Stimulated activated CD4-positive, alpha-beta T cell treated with anti-CD3 and anti-CD28 coated beads, Interleukin-4, amount 100 ng/mL, for 48 hours (primary cell): ENCODE measurements at places on chromosomes 2 and 18.

DNA sequence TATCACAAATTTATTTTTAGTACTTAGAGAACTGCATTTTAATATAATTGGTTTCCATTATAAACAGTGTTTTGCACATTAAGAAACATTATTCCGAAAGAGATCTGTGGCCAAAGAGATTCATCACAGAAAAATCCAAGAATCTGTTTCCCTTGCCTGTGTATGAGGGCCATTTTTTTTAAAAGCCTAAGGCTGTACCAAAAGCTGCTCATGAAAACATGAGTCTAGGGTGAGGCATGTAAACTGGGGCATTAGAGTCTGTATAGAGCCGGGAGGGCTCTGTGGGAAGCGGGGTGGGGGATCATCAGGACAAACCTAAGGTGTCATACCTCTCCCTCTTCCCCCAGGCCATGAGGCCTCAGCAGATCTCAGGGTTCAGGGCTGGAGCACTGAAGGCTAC is 223.8 kb downstream of the FBXO15 start:
- DNase-seq: no peak

DNA sequence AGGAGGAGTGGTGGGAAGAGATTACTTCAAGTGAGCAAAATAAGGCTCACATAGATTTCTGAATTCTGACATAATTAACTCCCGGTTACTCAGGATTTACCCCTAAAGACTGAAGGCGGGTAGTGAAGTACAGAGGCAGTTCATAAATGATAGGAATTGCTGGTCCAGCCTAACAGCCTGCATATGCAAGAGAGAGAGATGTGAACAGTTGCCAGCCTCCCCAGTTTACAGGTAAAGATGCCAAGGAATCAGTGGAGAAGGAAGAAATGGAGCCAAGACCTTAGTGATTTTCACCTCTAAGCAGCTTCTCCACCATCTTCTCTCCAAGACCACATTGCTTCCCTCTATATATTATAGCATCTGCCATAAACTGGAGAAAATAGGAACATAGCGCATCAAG is 91.8 kb upstream of the THUMPD2 start:
- DNase-seq: no peak

DNA sequence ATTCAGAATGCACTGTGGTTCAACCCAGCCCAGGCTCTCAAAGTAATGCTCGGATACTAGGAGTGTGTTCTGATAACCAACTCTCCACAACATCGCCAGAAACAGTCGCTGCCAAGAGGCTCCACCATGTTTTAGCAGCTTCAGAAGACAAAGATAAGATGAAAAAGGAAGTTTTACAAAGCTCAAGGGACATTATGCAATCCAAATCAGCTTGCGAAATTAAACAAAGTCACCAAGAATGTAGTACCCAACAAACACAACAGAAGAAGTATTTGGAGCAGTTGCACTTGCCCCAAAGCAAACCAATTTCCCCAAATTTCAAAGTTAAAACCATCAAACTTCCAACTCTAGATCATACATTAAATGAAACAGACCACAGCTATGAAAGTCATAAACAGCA is 360.9 kb downstream of the XIRP2 start:
- DNase-seq: no peak

DNA sequence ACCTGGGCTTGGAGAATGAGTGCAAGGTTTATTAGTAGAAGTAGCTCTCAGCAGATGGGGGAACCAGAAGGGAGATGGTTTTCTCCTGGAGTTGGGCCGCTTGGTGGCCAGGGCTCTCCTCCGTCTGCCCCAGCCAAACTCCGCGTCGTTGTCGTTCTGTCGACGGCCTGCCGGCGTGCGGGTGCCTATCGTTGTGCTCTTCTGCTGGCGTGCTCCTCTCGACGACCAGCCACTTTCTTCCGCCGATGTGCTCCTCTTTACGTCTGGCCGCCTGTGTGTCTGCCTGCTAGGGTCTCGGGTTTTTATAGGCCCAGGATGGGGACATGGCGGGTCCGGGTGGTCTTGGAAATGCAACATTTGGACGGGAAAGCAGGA is 119.1 kb downstream of the BMPR2 start:
- DNase-seq: no peak

DNA sequence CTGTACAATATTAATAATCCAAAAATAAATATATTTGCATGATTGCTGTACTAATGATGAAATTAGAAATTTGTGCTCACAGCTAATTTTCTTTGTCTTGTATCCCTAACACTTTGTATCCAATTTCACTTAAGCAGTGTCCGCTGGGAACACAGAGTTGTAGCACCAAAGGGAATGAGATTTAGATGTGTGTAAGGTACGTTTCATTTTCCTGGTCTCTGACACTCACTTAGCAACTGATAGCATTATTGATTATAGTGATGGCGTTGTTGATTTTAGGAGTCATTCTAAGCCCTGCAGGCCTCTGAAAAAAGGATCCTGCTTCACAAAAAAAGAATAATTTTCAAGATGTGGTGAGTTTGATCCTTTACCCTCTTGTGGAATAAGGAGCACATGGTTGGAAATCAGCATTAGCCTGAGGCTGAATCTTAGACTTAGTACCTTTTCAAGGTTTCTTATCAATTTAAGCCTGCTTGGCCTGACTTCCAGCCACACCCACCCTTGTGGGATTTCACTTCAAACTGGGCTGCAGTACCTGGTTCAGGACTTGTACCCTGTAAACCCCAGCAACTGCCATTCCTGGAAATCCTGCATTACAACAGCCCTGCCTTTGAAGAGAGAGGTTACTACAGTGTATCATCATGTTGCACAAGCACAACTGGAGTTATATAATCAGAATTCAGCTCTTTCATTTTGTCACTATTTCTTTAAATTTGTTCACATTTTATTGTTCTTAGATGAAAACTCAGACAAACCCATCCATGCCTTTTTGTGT is 116.2 kb downstream of the RND3 start:
- no peak for DNase-seq

GRCh38 chr2:238574490-238575271 is 148.0 kb downstream of the ASB1 start:
- DNase-seq: no peak

GRCh38 chr2:83850071-83850725 is 608.9 kb downstream of the SUCLG1 start:
- DNase-seq: no peak

GRCh38 chr2:19574778-19575260 is 216.4 kb upstream of the OSR1 start:
- DNase-seq: no peak

GRCh38 chr2:33510586-33510968 is 34.1 kb downstream of the RASGRP3 start:
- DNase-seq: no peak

DNA sequence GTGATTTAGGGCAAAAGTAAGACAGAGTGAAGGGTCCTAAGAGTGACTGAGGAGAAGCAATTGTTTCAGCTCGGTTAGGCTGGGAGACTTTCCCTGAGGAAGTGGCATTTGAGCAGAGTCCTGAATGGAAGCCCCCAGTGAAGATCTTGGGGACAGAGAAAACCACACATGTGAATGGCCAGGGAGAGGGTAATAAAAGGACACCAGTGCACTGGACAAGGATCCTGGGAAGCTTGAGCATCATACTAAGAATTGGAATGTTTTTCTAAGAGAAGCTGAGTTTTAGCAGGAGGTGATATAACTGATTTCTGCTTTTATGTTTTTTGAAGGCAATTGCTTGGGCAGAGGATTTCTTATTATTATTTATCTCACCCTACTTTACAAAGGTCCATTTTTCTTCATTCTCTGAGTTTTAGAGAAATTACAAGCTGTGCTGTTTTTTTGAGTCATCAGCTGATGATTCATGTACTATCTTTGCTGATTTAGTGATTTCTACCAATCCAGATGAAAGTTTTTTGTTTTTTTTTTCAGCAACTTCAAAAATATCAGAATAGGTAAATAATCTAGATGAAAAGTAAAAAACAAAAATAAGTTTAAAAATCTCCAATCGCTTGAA is 43.5 kb downstream of the MFSD6 start:
- DNase-seq: no peak

DNA sequence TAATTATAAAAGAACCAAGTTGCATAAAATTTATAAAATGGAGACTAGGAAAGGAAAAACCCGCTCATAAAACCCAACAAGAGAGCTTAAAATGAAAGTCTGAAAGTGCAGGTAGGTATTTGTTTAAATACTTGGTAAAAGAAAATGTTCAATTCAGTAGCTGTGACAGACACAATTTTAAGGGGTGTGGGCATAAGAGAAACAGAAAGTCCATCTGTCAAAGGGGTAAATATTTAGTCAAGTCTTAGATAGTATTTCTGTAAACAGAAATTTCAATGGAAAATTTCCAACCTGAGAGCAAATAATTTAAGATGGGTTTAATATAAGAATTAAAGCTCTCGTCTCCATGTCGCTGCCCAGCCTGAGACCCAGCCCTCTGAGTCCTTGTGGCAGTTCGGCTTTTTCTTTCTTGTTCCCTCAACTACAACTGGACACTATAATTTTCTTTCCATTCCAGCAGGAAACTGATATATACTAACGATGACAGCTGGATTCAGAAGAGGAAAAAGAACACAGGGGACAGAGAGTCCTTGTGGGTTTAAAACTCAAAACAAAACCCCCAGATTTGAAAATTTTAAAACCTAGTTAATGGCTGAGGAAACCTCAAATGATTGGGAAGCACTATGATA is 88.0 kb upstream of the ZFP36L2 start:
- no peak for DNase-seq

GRCh38 chr2:192159208-192159607 is 35.5 kb downstream of the TMEFF2 start:
- DNase-seq: no peak

GRCh38 chr2:119546447-119546767 is 2.2 kb downstream of the CFAP221 start:
- DNase-seq: no peak

DNA sequence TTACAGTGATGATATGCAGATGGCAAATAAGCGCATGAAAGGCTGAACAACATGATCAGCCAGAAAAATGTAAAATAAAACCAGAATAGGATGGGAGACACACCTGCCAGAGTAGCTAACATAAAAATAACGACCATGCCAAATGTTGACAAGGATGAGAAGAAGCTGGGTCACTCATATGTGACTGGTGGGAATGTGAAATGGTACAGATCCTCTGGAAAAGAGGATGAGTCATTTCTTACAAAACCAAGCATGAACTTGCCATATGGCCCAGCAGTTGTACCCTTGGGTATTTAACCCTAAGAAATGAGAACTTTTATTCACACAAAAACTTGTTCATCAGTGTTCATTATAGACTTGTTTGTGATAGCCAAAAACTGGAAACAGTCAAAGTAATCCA is 143.8 kb downstream of the SH3BP4 start:
- DNase-seq: no peak

DNA sequence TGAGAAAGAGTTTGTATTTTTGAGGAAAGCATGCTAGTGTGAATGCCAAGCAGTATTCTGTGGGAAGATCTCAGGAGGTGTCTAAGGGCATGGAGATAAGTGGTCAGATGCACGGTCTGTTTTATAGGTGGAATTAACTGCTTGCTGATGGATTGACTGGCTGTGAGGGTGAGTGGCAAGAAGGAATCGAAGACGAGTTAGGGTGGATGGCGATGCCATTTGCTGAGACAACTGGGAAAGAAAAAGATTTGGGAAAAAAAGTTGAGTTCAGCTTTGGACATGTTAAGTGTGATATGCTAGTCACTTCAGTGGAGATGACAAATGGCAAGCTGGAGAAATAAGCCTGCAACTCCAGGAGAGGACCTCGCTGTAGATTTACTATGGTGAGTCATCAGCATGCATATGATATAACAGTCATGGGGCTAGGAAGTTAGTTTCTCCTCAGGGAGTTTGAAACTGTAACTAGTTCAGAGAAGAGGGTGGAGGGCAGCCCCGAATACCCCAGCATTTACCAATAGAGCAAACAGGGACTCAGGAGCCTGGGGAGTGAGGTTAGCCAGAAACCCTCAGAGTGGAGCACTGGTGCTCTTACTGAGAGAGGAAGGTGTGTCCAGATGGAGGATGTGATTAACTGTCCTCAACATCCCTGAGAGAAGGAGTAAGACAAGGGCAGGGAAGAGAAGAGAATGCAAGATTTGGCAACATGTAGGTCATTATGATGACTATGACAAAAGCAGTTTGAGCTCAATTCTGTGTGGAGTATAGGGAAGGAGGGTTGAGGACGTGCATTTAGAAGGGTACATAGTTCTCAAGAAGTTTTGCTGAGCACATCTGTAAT is 2.0 kb upstream of the HK2 start:
- DNase-seq: no peak

- no peak for DNase-seq
Measured at GRCh38 chr2:35447215-35447614, 908.4 kb upstream of the CRIM1 start.

DNA sequence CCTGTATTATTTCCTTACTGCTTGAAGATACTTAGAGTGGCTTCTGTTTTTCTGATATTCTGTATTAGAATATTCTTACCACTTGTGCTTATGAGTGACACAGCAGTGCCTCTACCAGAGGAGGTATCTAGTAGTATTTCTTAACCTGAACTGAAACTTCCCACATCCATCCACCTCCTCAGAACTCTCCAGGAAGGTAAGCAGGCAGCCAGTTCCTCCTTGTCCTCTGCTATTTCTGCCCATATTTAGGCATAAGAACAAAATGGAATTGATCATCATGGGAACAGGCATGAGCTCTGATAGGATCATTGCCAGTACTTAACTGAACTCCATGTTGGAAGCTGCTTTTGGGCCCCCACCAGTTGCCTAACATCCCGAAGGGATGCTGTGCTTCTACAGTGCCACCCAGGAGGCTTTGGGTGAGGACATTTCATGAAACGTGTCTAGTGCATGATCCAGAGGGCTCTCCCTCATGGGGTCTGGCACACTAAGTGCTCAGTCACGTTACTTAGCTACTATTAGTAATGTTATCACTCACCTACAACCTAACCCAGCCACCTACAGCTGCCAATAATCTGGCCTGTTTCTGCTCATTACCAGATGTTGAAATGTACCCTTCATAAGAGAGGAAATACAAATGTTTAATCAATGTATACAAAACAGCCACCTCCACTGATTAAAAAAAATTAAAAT is 520.7 kb downstream of the EIPR1 start:
- DNase-seq: no peak

DNA sequence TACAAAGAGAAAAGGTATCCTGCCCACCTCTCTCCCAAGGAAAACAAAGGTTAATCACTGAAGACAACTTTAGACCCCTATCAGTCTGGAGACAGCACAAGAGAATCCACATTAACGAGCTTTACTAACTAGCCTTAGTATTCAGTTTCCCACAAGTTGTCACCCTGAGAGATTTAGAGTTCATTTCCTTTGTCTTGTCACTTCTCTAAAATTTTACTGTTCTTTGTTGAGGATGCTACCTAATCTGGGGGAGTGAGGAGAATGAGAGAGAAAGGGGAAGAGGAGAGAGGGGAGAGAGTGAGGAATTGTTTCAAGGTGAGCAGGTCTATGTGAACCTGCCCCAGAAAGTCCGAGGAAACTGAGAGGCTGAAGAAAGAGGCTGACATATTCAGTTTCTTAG is 28.4 kb downstream of the C2orf76 start:
- DNase-seq: no peak

DNA sequence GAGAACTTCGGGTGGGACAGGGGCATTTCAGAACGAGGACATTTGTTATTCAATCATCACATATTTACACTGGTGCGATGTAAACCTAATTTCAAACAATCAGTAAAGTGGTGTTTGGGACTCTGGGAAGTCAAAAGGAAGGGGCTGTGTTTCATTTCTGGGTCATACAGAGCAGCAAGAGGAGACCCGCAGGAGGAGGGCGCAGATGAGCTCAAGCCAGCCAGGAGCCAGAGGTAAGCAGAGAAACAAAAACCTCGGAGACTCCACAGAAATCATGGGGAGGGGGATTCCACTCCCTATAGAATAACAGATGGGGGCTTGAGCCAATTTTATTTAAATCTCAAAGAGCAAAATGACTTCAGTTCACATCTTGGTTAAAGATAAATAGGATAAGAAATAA is 55.4 kb downstream of the NEB start:
- DNase-seq: no peak

- DNase-seq: no peak
Measured at GRCh38 chr2:39649511-39649910, 16.2 kb upstream of the TMEM178A start.
